PC-9 (cell line): ENCODE measurements at places on chromosomes 13 and 19.

GRCh38 chr13:39588384-39588783 lies 14.6 kb downstream of the LHFPL6 start:
- DNase-seq: no peak

- no peak for DNase-seq
These were observed 24.5 kb downstream of the TMED1 start for GRCh38 chr19:10811391-10812111.

DNA sequence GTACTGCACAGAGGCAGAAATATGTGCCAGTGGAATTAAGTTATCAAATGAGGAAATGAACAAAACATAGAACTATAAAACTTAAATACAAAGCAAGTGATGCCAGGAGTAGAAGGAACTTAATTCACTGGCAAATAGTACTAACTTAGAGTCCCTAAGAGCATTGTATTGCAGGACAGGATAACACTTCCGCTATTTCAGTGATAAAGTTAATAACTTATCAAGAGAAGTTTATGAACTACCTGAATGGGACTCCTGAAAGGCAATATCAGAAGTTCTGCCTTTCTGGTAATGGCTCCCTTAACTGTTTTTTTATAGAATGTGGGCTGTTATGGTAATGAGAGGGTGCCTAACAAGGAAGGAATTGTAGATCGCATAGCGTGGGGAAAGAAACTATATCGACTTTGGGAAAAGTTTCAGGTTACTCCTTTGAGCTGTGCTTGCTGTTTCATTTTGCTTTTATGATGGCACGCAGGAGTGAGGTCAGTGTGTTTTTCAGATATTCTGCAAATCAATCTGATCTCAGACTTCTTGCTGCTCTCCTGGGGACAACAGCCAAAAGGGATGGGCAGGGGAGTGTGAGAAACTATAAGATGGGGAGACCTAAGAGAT lies 95.3 kb upstream of the MLNR start:
- no peak for DNase-seq

DNA sequence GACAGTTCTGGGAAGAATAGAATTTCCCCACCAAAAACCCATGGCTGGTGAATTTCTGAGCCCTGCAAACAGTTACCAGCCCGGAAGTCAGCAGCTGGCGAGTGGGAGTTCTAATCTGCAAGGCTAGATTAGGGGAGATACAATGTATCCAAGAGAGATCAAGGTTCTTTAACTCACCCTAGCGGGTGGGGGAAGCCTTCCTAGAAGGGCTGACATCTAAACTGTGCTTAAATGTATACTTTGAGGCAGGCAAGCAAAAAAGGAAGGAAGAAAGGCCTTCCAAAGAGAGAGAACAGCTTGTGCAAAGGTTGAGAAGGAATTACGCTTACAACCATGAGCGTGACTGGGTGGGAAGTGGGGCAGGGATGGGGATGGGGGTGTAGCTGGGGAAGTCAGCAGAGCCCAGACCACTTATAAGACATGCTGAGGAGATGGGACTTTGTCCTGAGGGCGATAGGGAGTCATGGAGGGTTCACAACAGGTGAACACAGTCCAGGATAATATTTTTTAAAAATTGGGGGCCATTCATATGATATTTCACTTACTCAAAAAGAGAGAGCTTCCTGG lies 20.8 kb upstream of the ZNRF4 start:
- no peak for DNase-seq

DNA sequence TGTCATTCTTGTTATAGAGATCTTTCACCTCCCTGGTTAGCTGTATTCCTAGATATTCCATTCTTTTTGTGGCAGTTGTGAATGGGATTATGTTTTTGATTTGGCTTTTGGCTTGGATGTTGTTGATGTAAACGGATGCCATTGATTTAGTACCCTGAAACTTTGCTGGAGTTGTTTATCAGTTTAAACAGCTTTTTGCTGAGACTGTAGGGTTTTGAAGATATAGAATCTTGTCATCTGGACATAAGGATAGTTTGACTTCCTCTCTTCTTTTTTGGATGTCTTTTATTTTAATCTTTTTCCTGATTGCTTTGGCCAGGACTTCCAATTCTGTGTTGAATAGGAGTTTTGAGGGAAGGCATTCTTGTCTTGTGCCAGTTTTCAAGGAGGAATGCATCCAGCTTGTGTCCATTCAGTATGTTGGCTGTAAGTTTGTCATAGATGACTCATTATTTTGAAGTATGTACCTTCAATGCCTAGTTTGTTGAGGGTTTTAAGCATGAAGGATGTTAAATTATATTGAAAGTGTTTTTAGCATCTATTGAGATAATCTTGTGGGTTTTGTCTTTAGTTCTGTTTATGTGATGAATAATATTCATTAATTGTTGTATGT lies 16.8 kb downstream of the ZNF431 start:
- DNase-seq: no peak

- DNase-seq: no peak
These were observed 401.1 kb upstream of the SPRY2 start for GRCh38 chr13:80742033-80742432.

GRCh38 chr13:23876265-23876664 lies 12.9 kb downstream of the MIPEP start:
- no peak for DNase-seq

GRCh38 chr19:34818270-34818669 lies 45.3 kb upstream of the ZNF599 start:
- no peak for DNase-seq

GRCh38 chr19:46719629-46720502 lies 3.0 kb upstream of the PRKD2 start:
- no peak for DNase-seq

DNA sequence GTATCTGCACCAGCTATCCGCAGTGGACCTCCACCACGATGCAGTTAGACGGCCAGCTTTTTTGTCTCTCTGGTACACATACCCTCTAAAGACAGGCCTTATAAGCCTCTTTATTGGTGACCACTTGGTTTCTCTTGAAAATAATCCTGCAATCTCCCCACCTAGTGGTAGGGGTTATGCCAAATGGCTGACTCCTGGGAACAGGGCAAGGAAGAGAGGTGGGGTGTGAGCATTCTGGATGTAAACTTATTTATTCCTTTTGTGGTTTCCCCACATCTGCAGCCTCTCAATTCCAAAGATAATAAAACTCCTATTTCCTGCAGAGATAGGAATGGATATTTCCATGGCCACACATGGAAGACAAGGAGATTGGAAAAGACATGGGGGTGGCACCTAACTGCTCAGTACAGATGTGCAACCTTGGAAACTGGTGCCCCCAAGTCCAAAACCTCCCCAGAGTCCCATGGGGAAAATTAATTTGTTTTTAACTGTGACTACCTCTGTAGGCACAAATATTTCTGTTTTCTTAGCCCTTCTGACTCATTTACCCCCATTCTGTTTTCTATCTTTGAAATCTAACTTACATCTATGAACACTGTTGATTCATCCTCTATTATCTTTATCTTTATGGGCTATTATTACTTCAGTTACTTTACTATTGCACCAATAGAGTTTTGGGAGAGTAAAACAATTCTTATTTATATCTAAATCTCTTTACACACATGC lies 112.7 kb upstream of the TSHZ3 start:
- DNase-seq: no peak

DNA sequence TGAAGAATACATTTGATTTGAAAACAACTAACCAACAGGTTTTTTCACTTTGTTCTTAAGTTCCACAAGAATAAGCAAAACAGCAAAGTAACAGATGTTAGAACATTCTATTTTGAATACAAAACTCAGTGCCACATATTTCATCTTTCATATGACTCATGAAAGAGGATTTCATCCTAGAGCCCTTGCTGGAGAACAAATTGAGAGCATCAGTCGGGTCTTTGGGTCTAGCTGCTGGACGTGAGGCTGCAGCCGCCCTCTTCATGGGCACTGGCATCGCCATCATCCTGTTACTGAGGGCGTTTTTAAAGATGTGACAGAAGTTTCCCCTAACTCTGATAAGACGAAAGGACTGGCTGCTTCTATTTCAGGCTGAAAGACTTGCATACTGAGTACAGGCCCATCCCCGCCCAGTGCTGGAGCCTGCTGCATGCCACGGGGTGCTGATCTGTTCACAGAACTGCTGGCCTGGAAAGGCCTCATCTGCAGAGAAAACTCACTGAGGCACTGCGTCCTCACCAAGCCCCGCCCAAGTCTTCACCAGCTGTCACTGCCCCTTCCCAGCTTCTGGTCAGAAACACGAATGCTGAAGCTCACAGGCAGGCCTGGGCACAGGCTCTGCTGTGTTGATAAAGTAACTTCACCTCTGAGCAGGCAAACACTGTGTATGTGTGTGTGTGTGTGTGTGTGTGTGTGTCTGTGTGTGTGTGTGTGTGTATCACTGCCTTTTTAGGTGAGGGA lies 101.4 kb downstream of the TUBGCP3 start:
- DNase-seq: no peak

- no peak for DNase-seq
These were observed 133.6 kb upstream of the RNF113B start for GRCh38 chr13:98310485-98311199.

DNA sequence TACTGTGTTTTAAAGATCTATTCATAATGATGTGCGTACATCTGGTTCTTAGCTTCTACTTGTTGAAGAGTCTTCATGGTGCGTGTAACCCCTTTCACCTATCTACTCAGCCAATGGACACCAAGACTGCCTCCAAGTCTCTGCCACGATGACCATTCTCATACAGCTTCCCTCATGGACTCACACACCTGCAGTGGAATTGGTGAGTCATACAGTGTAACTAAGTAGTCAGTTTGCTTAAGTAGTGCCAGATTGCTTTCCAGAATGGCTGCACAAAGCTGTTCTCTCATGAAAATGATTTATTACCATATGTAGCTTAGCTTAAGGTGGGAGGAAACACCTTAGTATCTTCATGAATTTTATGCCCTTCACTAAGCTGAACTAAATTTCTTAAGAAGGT lies 112.3 kb downstream of the AKAP11 start:
- DNase-seq: no peak

- DNase-seq: no peak
These were observed 876.5 kb downstream of the PCDH9 start for GRCh38 chr13:66353664-66354063.

- no peak for DNase-seq
These were observed 45.0 kb upstream of the LRCH1 start for GRCh38 chr13:46507981-46508380.

- no peak for DNase-seq
These were observed 84.2 kb upstream of the RNF113B start for GRCh38 chr13:98261165-98261702.

DNA sequence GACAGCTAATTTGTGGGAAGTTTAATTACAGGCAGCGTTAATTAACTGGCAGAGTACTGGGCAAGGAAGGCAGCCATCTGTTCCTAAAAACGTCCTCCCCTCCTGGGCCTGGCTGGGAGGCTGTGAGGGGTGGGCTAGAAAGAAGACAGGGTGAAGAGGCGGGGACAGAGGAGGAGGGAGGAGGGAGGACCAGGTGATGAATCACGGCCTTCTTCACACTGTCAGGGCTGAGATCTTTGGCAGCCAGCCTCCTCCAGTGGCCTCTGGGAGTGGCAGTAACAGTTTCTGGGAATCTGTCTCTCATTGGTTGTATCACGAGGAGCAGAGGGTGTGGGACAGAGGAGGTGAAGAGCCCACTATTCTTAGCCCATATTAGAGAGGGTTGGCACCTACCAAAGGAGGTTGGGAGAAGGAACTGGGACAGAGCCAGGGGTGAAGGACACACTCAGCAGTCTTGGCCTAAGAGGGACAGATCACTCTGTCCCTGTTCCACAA lies 9.6 kb upstream of the ZNRF4 start:
- no peak for DNase-seq

DNA sequence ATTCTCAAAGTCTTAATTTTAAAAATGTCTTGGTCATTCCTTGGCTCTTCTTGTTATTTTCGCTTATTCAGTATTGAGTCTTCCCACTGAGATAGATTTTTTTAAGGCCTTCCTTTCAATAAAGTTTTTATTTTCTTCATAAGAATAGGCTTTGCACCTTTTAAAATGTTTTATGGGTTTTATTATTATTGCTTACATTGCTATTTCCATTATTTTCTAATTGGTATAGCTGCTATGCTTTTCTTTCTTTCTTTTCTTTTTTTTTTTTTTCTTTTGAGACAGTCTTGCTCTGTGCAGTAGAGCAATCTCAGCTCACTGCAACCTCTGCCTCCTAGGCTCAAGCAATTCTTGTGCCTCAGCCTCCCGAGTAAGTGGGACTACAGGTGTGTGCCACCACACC lies 195.7 kb downstream of the PDS5B start:
- no peak for DNase-seq

- no peak for DNase-seq
These were observed at the start of gene ATP4B for GRCh38 chr13:113657851-113658741. Gene ATP4B, minus strand, starts transcription at chr13:113658198. Its CDS starts 54 bp downstream, at chr13:113658144.

DNA sequence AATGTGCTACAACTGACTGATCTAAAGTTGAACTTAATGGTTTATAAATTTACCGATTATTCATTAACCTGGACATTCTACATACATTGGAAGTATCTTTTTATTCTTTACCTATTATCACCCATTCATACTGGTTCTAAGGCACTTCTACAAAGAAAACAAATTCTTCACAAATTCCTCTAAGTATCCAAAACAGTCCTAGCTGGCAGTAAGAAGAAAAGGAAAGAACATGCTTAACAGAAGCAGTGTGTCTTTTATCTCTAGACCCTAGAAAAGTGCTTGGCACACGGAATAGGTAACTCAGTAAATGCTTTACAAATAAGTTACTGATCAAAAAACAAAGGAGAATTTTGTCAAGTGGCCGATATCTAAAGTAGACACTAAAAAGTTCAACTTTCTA lies 32.8 kb downstream of the TSC22D1 start:
- DNase-seq: no peak

DNA sequence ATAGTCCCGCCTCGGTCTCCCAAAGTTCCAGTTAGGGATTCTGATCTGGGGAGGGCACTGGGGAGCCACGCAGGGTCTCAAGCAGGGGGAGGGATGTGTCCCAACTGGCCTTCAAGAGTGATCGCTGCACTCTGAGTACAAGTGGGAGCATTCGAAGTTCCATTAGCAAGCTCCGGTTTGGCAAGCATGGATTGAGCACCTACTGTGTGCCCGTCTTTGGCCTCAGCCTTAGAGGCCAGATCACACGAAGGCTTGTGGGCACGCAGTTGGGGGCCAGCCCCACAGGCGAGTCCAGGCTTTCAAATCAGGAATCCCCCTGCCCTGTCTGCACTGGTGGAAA lies 32.1 kb upstream of the TCF3 start:
- no peak for DNase-seq

GRCh38 chr13:77574096-77574495 lies 38.6 kb downstream of the SCEL start:
- no peak for DNase-seq

GRCh38 chr13:40283666-40284065 lies 382.8 kb downstream of the FOXO1 start:
- peak; percentile 81 for DNase-seq

GRCh38 chr13:73290844-73291243 lies 232.0 kb downstream of the KLF5 start:
- no peak for DNase-seq

DNA sequence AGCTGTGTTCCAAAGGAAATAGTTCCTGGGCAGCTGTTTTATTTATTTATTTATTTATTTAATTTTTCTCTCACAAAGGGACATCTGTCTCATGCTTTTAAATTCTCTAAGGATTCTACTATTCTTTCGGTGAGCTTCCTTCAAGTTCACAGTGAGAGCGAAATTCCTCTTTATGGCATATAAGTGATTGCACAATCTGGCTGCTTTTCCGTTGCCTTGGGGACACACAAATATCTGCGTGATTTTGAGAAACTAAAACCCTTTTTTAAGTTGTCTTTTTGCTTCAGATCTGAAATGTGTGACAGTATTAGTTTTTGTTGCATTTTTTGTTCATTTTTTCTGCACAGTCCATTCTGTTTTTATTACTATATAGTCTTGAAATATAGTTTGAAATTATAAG lies 19.2 kb downstream of the ZNF486 start:
- no peak for DNase-seq

GRCh38 chr19:6516018-6516658 lies 14.0 kb upstream of the TUBB4A start:
- peak; percentile 78 for DNase-seq

- DNase-seq: no peak
These were observed 2791.0 kb upstream of the PCDH20 start for GRCh38 chr13:64206430-64207225.
